Stimulated activated CD8-positive, alpha-beta memory T cell treated with anti-CD3 and anti-CD28 coated beads, Interleukin-7, amount 100 ng/mL, for 1 hour (primary cell): ENCODE measurements at places on chromosomes 4 and X.

- DNase-seq: no peak
These were observed 27.2 kb downstream of the HTR2C start for GRCh38 chrX:114611018-114611619.

GRCh38 chr4:8525383-8526120, 54.6 kb upstream of the GPR78 start:
- no peak for DNase-seq

GRCh38 chrX:39311646-39312045, 510.4 kb downstream of the MID1IP1 start:
- DNase-seq: no peak

DNA sequence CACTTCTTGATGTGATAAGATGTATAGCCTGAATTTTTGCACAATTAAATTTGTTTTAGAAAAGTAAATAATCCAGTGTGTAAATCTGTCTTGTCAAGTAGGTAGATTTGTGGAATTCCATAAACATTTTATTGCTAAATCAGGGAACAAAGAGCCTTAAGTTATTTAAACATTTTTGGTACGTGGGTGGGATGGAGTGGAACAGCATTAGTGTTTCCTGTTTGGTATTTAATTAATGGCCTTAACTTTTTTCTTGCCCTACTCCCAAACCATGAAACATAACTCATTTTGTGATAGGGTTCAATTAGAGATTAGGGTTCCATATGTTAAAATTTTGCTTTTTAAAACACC, 5.1 kb downstream of the NUDT9 start:
- no peak for DNase-seq

GRCh38 chrX:12794654-12795053, 3.4 kb downstream of the PRPS2 start:
- DNase-seq: no peak

- DNase-seq: no peak
These were observed 3.1 kb downstream of the TFDP3 start for GRCh38 chrX:133215017-133215416.

DNA sequence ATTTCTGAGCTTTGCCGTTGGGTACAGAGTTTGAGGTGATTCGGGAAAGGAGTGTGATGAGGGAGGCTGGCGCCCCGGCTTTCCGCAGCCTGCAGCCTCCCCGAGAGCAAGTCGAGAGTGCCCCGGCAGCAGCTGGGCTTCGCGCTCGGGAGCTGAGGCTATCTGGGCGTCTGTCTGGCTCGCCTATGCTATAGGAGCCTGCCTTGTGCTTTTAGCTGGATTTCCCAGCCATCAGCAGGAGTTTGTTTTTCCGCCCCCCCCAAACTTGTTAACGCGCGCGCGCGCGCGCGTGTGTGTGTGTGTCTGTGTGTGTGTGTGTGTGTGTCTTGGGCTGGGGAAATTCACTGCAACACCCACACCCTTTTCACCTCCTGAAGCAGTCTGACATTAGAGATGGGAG, 765 bp upstream of the DGKK start:
- DNase-seq: no peak

- no peak for DNase-seq
These were observed 89.2 kb downstream of the PJA1 start for GRCh38 chrX:69076088-69076487.

GRCh38 chrX:6505960-6506359, 29.0 kb downstream of the VCX3A start:
- DNase-seq: no peak

DNA sequence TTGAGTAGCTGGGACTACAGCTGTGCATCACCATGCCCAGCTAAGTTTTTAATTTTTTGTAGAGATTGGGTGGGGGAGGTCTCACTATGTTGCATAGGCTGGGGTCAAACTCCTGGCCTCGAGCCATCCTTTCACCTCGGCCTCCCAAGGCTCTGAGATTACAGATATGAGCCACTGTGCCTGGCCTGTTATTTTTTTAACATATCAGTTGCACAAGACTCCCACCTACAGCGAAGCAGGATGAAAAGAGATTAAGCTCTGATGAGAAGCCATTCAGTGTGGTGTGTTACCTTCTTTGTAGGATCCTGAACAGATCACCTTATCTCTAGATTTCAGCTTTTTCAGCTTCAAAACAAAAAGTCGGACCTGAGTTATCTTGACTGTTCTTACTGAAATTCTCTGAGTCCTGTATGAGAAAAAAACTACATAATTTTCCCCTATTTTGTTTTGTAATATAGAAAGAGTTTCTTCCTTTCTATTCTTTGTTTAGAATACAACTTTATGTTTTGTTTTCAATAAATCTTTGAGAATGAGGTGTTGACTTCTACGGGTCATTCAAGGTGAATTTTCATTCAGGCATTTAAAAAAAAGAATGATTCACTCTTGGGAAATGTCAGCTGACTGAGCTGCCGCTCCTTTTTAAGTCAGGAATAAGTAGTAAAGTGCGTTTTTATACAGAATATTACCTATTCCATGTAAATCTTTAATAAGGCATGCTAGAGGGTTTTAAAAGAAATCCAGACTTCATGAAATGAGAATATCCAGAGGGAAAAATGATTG, 134.6 kb downstream of the ARSF start:
- DNase-seq: no peak

DNA sequence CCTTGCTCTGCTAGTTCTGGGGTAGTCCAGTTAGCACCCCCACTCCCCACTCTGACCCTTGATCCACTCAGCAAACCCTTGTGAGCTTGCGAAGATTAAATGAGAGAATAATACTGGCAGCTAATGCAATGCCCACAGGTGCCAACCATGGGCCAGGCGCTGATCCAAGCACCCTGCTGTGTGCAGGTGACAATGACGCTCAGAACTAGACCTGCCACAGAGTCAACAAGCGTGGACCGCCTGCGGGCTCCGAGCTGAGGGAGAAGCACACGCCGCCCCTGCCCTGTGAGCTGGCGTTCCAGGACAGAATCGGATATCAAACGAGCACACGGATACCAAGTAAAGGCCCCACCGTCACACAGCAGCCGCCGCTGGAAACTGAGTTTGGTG, 129.2 kb downstream of the FAM53A start:
- no peak for DNase-seq

DNA sequence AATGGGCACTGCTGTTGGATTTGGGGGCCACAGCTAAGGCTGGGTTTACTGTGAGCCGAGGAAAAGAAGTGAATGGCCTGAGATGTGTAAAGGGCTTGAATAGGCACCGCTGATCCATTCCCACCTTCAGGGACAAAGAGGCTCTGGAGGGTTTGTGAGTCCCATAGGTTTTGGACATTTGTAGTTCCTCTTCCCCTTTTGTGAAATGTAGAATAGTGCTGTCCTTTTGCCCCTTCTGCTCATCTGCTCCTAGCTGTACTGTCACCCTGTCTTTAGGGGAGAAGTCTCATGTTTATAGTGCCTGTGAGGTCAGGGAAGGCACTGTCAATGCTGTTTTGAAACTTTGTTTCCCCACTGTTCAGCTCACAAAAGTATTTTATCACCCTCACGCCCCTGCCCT, 26.4 kb upstream of the CLCN4 start:
- DNase-seq: no peak

- no peak for DNase-seq
These were observed 534.9 kb upstream of the FMR1 start for GRCh38 chrX:147376601-147377422.

DNA sequence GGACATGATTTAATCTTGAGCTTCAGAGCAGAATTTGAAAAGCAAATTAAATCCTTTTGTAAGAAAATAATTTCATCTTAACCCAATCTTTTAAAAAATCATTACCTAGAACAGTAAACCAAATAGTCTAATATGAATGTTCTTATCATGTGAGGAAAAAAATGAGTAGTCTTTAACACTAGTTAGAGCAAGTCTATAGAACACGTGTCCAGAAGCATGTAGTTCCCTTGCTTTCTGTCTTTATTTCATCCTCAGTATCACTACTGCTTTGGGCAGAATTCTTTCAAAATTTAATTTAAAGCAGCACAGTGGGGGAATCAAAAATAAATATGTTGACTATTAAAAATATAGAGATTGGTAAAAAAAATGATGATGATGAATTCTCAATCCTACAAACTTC, 2.1 kb downstream of the RBM47 start:
- no peak for DNase-seq

GRCh38 chr4:106766519-106766918, 269.6 kb downstream of the DKK2 start:
- DNase-seq: no peak

GRCh38 chr4:100494166-100494565, 23.7 kb downstream of the EMCN start:
- no peak for DNase-seq

DNA sequence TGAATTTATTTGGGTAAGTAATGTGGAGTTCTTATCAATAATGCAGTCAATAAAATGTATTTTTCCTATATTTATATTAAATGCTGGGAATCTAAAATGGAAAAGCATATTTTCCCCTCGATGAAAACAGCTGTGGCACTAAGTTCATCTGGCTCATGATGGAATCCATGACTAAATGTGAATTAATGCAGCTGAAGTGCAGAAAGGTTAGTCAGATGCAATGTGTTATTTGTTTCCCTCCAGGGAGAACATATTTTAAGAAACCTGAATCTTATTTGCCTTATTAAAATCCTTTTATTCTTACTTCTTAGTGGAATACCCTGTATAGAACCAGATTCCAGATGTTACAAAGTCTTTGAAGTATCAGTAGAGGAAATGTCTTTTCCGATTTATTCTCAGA, 247.9 kb downstream of the ARHGAP24 start:
- DNase-seq: no peak

DNA sequence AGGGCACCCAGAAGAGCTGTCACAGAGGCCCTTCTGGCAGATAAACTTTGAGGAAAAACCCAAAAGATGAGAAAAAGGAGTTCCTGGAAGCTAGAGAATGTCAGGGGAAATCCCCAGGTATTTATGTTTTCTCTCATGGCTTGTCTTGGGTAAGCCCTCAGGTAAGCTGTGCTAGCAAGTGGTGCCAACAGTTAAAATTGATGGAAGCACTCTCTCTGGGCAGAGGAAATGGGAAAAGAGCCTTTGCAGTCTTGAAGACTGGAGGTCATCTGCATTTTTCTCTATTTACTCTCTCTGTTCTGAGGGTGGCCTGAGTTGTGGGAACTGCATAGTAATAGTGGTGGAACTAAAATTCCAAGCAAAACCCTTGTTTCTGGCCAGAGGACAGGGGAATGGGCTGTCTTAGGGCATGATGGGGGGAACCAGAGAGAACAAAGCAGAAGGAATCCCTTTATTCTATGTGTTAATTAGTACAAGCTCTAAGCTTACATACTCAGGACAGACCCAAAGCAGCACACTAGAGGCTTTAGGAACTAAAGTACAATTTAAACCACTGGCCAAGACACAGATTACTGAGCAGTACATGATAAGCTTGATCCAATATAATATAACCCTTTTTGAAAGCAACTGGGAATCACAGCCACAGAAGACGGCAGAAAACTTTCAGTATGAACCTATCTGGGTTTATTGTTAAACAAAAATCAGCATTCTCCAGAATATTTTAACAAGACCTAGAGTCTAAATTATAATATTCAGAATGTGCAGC, 53.3 kb upstream of the SLC10A4 start:
- DNase-seq: no peak

- DNase-seq: peak; percentile 9
These were observed 668 bp upstream of the TAPT1 start for GRCh38 chr4:16226816-16227461.

DNA sequence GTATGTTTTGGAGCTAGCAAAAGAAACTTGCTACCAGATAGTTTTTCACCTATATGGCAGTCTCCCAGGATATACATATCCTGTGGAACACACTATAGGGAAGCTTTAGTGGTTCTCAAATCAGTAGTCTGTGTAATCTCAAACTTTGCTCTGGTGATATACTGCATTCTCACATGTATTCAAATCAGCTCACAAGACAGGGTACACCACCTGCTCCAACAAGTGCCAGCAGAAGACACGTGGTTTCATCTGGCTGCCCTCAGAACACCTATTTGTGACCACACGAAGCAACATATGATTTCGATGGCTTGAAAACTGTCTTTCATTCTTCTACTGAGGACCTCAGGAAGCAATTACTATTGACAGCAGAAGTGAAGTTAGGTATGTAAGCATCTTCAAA, 37.7 kb downstream of the BCLAF3 start:
- no peak for DNase-seq

GRCh38 chrX:9807355-9808182, 21.3 kb downstream of the SHROOM2 start:
- no peak for DNase-seq
